ENCODE measurements at places on chromosomes 1 and 21.
A peak's percentile ranks its signal among the peaks of the same experiment; 100 is the strongest.

GRCh38 chr21:14526836-14527695 lies 19.0 kb downstream of the SAMSN1 start:
- no peak for DNase-seq

DNA sequence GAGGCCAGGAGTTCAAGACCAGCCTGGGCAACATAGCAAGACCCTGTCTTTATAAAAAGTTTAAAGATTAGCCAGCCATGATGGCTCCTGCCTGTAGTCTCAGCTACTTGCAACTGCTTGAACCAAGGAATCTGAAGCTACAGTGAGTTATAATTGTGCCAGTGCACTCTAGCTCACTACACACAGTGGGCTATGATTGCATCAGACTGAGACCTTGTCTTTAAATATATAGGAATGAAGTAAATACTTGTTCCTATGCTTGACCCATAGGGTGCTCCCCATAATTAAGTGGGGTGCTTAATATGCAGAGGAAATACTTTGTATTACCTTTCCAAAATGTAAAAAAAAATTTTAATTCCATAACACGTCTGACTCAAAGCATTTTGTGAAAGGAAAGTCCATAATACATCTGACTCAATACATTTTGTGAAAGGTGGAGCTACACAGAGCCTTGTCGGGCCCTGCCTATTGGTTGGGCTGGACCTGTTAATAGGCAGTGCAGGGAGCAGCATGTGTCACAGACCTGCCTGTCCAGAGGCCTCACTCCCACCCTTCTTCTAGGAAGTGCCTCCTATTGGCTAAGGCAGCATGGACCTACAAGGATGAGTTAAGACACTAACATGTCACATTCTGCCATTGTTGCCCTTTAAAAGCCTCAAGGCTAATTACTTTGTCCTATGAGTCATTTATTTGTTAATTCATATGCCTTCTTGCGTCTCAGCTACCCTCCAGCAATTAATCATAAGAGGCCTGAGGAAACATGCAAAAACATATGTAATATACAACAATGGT lies 33.6 kb downstream of the CD58 start:
- no peak for DNase-seq

DNA sequence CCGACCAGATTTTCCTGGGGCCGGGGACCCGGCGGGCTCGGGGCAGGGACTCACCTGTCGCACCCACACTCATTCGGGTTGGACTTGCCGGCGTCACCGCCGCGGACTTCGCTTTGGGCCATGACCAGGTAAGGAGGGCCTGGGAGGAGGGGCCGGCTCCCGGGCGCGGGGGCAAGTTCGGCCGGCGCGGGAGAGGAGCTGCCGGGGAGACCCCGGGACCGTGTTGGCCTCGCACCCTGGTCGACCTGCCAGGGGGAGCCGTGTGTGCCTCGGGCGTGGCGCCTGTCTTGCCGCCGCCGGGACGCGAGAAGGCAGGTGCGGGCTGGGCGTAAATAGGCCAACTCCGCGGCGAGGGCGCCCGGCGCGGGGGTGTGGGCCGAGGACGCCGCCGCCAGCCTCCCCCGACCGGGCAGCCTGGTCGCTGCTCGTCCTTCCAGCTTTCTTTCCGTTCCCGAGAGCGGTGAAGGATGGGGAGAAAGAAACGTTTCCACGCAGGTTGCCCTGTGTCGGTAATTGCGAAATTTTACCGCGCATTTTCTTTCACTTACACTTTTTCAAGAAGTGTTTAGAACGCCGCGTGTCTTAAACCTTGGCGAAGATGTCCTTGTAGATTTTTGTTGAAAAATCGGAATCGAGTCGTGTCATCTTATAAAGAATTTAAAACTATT lies 558 bp downstream of the USP1 start:
- DNase-seq: peak; percentile 18

GRCh38 chr1:9035226-9035625 lies 9.0 kb upstream of the SLC2A7 start:
- no peak for DNase-seq

DNA sequence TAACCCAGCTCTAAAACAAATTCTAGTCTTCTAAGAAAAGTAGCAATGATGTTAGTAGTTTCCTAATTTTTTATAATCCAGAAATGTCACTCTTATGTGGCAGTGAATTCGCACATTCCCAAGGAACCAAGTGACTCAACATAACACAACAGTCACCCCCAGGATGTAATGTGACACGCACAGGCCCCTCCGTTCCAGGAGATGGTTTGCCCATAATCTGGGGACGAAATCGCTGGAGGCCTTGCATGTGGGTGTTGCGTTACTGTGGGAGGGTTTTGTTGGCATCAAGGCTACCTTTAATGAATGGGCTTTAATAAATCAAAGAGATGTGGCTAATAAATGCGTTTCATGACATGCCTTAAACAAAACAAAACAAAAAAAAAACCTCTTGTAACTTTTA lies 50.9 kb downstream of the EVA1C start:
- DNase-seq: no peak

DNA sequence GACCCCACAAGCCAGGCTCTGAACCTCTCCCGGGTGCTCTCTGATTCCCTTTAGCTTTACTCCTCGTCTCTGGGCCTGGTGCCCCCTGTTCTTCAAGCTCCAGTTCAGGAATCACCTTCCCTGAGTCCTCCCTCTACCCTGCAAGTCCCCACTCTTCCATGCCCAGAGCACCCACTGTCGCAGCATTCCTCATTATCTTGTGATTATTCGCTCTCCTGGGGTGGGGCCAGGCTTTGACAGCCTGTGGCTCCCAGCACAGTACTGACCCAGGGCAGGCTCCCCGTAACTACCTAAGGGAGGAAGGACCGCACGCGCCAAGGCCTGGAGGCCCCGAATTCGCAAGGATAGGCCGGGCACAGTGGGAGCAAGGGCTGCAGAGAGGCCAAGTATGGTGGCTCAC lies 734 bp upstream of the C1orf210 start:
- no peak for DNase-seq

DNA sequence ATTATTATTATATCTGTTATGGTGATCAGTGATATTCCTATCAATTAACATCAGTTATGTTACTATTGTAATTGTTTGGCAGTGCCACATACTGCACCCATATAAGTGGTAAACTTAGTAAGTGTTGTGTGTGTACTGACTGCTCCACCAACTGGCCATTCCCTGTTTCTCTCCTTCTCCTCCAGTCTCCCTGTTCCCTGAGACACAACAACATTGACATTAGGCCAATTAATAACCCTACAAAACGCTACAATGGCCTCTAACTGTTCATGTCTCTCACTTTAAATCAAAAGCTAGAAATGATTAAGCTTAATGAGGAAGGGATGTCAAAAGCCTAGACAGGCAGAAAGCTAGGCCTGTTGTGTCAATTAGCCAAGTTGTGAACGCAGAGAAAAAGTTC lies 6.6 kb upstream of the THRAP3 start:
- DNase-seq: no peak

DNA sequence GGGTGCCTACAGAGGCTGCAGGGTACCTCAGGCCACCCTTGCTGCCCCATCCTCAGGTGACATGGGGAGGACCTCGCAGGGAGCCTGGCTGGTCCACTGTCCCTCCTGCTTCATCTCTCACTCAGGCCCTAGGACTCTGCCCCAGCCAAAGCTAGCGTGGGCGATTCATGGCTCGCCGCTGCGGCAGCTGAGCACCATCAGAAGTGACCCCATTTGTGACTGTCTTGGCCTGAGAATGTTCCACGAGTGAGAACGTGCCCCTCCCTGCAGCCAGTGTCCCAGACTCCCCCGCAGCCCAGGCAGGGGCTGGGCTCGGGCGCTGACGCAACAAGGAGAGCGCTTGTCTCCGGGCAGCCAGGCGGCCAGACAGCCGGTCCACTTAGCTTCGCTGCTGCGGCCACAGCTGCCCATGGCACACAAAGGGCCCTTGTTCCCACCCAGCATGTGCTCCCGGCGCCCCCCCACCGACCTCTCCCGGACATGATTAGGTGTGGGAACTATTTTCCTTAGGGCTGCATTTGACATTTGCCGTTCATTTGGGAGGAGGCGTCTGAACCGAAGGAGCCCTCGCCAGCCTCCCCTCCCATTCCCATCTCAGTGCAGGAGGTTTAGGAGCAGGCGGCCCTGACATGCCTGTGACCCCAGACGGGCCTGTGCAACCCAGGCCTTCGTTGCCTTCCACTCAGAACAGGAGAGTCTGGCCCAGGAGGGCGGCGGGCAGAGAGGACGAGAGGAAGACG lies 19.3 kb upstream of the POFUT2 start:
- DNase-seq: peak; percentile 82

- no peak for DNase-seq
Observed at GRCh38 chr1:182671750-182672486, 12.5 kb downstream of the RGS8 start.

DNA sequence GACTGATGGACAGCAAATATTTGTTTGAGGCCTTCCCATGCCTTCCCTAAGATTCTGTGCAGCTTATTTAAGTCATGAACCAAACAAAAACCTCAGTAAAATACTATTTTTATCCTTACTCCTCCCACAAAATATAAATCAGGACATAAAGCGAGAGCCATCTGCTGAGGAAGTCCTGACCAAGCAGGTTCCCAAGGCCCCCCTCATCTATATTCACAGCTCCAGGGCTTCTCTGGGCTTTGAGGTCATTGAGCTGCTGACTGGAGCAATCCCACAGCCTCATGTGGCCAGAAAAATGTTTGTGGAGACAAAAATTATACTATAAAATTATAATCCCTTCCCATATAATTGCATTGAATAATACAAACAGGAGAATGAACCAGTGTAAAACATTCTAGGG lies 846.2 kb downstream of the ADGRL2 start:
- no peak for DNase-seq

- no peak for DNase-seq
Observed at GRCh38 chr21:31688603-31689368, 29.3 kb downstream of the SOD1 start.

DNA sequence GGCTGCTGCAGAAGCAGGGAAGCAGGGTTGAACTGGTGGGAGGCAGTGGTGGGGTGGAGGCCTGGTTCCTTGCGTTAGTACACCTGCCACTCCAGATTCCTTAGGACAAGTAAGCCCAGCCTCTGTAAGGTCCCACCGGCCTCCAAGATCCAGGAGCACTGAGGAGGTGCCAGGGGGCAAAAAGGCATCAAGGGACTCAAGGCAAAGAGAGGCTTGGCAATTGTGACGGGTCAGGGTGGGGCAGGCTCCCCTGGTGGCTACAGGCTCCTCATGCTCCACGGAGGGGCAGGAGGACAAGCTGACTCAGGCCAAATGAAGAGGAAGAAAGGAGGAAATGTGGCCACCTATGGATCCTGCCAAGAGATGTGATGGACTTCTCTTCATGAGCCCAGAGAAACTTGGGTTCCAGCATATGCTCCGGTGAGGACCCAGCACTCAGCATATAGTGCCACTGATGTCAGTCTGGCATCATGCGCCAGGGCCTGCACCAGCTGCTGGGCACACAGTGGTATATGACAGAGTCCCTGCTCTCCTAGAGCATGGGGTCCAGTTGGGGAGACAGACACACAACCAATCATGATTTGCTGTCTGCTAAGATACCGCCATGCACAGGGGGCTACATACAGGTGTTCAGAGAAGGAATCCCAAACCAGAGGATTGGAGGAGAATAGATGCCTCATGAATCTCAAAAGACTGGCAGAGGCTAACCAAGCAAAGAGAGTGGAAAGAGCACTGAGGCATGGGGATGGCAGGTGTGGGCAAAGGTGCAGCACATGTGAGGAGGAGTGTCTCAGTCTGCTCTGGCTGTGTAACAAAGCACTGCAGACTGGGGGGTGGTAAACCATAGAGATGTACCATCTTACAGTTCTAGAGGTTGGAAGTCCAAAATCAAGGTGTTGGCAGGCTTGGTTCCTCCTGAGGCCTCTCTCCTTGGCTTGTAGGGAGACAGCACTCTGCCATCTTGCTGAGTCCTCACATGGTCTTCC lies 249.7 kb downstream of the RHOU start:
- DNase-seq: no peak

GRCh38 chr1:45512641-45513054 lies 9.0 kb downstream of the PRDX1 start:
- peak; percentile 37 for DNase-seq

GRCh38 chr1:7516341-7516740 lies 254.8 kb upstream of the VAMP3 start:
- no peak for DNase-seq

GRCh38 chr1:16724718-16725438 lies 15.4 kb upstream of the RNU1-4 start:
- no peak for DNase-seq

DNA sequence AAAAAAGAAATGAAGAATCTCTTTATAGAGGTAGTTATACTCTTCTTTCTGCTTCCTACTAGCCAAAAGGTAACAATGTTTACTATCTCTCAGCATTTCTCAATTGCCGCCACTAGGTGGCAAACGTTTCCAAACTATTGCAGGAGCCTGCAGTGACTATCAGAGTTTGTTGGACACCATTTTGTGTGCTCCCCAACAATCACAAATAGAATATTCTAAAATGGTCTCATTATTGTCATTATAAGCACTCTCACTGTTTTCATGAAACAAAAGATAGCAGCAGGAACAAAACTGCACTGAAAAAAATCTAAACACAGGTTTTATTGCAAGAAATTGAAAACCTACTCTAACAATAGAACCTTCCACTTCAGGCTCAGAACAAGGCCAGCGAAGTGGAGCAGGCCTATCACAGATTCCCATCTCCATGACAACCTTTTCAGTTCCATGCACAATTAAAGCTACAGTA lies 83.9 kb upstream of the PLPPR4 start:
- DNase-seq: peak; percentile 84

GRCh38 chr1:5970610-5971273 lies 21.5 kb downstream of the NPHP4 start:
- DNase-seq: no peak

- DNase-seq: no peak
Observed at GRCh38 chr1:234598974-234599616, 10.9 kb downstream of the IRF2BP2 start.

- no peak for DNase-seq
Observed at GRCh38 chr1:194495434-194495833, 1309.0 kb upstream of the B3GALT2 start.

DNA sequence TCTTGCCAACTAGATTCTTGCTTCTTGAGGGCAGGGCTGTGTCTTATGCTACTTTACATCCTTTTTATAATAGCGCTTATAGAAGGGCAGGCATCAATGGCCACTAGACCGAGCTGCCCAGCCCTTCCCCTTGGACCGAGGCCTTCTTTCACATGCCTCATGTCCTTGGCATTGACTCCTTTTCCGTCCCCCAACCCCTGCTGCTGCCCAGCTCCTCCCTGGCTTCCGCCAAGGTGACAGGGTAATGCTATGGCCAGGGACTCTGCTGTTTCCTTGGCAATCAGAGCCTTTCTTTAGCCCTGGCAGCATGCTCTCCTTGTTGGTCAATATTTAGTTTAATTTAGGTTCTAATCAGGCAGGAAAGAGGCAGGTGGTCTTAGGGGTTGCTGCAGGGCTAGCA lies 48.2 kb downstream of the DDX20 start:
- no peak for DNase-seq

DNA sequence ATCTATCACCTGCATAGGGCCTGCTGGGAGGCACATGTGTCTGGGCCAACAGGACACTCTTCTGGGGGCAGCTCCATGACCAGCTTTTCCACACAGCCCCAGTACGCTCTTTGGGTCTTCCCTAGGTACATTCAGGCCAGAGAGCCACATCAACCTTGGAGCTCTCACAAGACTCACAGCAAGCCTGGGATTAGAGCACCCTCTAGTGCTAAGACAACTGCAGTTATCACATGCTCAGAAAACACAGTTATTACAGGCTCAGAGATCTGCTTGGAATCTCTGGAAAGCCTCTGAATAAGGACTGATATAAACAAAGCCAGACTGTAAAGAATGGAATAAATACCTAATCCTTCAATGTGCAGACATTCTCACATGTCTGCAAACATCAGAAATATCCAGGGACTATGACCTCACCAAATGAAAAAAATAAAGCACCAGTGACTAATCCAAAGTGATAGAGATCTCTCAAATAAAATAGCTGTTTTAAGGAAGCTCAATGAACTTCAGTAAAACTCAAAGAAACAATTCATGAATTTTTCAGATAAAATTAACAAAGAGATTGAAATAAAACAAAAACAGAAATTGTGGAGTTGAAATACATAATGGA lies 563.9 kb upstream of the NR5A2 start:
- DNase-seq: no peak

Measured in muscle of back (tissue), 13 donors.